ENCODE measurements at places on chromosomes 3 and 15.

GRCh38 chr3:51035630-51036029 is 349.5 kb upstream of the MANF start:
- DNase-seq = no peak

GRCh38 chr3:141959589-141960554 is 83.4 kb downstream of the ATP1B3 start:
- DNase-seq = no peak

DNA sequence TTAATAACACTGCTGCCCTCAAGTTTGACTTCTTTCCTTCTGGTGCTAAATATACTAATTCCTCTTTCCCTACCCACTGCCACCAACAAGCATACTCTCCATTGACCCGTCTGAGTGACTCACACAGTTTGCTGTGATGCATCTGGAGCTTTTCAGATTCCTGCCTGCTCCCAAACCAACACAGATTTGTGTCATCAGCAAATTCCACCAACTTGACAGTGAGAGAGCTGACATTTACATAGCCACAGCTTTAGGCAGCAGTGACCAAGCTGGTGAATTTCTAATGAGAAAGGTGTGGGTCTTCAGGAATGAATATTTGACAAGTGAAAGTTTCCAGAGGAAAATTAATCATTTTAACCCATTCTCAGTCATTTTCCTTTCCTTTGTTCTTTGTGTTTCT is 96.5 kb upstream of the PRICKLE2 start:
- no peak for DNase-seq

DNA sequence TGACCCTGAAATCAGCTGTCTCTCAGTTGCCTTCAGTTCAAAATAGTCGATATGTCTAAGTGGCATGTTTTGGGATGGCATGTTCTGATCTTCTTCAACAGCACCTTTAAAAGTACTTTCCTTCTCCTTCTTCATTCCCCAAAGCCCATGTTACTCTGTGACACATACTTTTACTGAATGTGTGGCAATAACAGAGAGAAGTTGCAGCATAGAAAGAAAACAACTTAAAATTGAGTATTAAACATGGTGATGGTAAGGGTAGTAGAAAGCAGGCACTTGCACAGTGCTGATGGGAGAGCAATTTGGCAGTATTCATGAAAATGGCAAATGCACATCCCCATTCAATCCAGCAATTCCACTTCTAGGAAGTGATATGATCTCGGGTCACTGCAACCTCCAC is 12.3 kb upstream of the ULK4 start:
- DNase-seq = no peak

DNA sequence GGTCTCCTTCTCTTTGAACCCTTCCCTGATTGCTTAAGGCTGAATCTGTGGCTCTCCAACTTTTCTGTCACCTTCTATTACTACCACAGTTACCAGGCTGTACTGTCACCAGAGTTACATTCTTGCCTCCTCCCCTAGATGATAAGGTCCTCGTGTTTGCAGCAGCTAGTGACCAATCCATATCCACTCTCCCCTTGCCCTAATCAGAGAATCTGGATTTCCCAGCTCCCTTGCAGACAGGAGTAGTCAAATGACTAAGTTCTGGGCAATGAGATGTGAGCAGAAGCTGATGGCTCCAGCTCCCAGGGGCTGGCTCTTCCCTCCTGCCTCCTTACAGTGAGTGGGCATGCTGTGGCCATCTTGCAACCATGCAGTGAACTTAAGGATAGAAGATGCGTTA is 95.4 kb upstream of the VGLL4 start:
- no peak for DNase-seq

GRCh38 chr3:14371573-14372474 is 30.6 kb upstream of the SLC6A6 start:
- no peak for DNase-seq

DNA sequence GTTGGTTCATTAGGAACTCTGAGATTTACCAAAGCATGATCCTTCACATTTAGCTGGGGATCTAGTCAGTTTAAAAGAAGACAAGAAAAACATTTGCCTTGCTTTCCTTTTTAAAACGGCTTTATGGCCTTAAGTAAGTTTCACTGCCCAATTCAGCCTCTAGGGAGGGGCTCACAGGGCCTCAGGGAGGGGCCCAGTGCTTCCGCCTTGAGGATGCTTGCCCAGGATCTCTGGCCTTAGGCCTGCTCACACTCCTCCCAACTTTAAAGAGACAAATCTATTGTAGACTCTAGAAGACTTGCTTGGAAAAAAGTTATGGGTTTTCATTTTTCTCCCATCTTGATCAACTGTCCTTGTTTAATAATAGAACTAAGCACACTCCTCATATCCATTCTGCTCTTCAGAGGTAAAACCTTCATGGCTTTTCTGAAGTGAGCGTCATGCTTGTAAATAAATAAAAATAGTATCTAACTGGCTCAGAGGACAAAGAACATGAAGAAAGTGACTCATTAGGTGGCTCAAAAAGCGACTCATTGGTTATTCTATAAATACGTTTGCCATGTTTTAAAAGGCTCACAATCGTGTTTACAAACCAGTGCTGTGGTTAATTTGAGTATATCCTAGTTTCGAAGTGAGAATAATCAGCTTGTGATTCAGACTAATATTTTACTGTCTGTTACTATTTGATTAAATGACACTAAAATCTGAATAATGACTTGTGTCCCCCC is 13.7 kb downstream of the PDHB start:
- no peak for DNase-seq

DNA sequence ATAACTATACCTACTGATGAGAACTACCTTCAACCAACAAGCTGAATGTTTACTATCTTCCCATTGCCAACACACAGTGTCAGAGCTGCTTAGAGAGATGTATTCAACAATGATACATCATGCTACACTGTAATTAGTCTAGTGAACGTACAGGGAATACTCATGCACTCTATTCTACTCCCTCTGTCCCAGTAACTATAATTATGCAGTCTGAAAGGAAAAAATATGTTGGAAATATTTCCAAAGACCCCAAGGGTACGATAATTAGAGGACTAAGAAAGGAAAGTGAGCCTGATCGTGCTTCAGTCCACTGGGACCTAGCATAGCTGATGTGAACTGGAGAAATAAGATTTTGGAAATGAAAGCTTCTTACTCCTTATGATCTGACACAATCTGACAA is 36.9 kb upstream of the FSIP1 start:
- no peak for DNase-seq

GRCh38 chr15:65071381-65071811 is 3.6 kb upstream of the RASL12 start:
- no peak for DNase-seq

DNA sequence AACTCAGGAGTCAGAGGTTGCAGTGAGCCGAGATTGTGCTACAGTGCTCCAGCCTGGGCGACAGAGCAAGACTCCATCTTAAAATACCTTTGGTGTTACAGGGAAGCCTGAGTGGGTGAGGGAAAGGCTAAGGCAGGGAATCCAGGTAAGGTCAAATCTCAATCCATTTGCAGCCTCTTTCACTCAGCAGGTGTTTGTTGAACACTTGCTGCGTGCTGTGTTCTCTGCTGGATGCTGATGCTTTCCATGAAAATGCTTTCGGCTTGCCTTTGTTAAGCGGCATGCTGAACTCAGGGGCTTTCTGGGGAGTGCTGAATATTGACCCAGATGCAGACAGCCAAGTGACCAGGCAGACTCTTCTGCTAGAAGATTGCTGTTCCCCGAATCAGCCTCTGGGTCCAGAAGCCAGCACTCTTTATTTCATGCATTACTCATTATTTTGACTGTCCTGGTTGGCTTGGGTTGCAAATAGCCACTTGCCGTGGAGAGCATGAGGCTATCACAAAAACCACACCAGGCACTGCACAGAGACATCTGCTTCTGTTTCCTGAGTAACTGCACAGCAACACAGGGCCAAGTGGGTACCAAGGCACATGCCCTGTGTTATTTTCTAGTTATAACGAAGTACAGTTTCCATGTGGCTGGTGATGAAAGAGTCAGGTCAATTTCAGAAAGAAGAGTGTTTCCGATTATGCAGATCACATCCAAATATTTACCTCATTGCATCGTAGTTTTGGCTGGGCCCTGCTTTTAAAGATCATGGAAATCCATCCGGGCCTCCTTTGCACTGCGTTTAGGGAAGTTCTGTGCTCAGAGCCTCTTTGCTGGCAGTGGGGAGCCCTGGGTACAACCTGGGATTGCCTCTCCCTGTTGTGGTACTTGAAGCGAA is 88.6 kb downstream of the THSD4 start:
- DNase-seq = no peak

DNA sequence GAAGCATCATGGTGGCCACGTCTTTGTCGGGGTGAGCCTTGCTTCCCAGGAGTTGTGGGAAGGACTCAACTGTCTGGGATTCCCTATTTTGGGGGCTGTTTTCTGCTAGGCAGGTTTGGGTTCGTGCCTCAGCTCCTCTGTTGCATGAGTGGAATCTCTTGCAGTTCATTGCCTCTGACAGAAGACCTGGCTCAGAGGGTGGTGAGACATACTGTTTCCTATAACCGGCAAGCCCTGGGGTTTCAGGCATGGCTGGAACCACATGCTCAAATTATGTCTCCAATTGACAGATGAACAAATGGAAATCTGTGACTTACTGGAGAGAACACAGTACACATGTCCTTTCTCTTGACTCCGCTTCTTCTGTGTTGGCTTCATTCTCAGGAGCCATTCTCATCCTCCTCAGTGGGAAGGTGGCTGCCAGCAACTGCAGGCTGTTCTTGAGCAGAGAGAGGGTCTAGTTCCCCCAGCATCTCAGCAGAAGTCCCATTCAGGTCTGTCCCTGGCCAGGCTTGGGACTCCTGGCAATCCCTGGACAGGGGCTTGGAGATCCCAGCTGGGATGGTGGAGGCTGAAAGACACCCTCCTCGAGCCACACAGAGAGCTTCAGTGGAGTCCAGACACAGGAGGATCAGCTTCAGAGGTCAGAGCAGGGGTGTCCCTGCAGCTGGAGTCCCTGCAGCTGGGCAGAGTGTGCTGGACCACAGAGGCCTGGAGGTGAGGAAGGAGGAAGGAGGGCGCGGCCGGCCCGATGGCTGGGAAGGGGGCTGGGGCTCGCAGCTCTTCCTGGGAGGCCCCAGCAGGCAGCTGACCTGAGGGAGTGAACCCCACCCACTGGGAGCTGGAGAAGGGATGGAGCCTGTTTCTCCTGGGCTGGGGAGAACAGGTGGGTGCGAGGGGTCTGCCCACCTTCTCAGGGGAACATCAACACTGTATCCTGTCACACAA is 97.6 kb downstream of the LSM3 start:
- DNase-seq = no peak

DNA sequence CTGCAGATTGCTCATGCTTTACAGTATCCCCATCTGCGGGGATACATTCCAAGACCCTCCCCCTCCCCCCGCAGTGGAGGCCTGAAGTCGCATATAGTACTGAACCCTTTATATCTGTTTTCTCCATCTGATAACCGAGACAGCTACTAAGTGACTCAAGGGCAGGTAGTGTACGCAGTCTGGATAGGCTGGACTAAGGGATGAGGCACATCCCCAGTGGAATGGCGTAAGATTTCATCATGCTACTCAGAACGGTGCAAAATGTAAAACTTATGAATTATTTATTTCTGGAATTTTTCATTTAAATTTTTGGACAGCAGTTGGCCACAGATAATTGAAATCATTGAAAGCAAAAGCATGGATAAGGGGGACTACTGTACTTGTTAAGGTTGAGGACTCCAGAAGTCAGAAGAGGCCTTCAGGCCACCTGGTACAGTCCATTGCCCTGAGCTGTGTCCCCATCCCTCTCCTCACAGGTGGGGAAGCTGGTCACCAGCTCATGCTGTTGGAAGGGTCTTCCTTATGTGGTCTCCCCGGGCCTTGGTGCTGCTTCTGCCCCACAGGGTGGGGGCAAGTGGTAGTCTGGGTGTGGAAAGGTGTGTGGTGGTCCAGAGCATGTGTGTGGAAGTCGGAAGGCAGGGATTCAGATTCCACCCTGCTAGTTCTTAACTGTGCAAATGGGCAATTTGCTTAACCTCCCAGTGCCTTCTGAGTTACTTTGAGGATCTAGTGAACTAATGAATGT is 72.0 kb downstream of the HCN4 start:
- DNase-seq = no peak

DNA sequence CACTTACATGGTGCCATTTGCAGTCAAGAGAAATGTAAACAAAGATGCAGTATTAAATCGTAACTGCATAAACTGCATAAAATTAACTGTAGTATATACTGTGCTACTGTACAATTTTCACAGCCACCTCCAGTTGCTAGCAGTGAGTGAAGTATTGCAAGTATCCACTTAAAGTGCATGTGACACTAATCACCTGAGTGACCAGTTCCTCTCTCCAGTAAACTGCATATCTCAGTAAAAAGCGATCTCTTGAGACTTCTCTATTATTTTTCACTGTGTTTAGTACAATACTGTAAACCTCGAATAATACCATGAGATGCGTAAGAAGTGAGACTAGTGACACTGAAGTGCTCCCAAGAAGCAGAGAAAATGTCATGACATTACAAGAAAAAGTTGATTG is 111.7 kb upstream of the PLXND1 start:
- no peak for DNase-seq

GRCh38 chr3:36097209-36097608 is 283.1 kb upstream of the STAC start:
- DNase-seq = no peak

GRCh38 chr15:73696641-73697001 is 12.4 kb downstream of the CD276 start:
- DNase-seq = no peak

DNA sequence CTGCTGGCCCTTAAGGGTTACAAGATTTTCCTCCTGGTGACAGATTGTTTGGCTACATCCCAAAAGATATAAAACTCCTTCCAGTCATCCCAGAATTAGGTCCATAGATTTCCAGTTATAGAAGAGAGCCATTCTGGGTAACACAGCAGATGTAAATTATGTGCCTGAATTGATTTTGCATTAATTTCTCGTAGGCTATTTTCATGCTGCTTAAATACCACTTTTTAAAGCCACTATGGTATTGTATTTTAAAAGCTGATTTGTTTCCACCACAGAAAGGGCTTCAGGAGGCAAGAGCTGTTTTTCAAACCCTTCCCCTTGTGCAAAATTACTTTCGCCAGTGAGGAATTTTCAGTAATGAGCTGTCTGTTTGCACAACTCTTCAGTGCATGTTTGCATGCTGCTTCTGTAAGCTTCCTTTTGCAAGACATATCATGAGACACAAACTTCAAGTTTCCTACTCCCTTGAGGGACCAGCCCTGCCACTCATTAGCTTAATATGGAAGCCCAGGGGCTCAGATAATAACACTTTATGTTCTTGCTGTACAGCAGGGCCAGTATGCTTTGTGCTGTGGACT is 105.4 kb upstream of the TNIK start:
- DNase-seq = no peak

Data from T-helper 22 cell (primary cell).